ENCODE measurements at places on chromosomes 12 and 14.

- DNase-seq = no peak
Measured at GRCh38 chr12:55142669-55143565, 16.7 kb downstream of the OR9K2 start.

DNA sequence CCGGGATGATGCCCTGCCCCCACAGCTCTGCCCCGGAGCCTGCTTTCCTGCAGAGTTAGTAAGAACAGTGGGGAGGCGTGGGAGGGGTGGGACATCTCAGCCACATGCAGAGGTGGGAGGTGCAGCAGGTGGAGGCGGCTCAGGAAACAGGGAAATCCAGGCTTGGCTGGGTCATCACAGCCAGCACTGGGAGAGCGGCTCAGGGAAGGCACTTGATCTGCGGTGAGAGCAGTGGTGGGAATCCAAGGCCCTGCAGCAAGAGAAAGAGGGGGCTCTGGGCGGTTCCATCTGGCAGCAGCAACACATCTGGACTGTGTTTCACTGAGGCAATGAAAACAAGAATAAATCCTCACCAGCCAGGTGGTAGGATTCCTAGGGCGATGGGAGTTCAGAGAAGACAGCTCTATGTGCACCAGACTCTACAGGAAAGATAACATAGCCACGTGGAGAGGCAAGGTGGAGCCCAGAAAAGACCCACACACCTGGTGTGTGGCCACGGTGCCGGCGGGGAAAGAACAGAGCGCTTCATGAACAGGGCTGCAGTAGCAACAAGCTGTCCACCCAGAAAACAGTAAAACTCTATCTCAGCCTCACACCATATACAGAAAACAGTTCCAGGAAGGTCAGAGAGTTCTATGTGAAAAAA lies 57.6 kb downstream of the CCDC85C start:
- no peak for DNase-seq

DNA sequence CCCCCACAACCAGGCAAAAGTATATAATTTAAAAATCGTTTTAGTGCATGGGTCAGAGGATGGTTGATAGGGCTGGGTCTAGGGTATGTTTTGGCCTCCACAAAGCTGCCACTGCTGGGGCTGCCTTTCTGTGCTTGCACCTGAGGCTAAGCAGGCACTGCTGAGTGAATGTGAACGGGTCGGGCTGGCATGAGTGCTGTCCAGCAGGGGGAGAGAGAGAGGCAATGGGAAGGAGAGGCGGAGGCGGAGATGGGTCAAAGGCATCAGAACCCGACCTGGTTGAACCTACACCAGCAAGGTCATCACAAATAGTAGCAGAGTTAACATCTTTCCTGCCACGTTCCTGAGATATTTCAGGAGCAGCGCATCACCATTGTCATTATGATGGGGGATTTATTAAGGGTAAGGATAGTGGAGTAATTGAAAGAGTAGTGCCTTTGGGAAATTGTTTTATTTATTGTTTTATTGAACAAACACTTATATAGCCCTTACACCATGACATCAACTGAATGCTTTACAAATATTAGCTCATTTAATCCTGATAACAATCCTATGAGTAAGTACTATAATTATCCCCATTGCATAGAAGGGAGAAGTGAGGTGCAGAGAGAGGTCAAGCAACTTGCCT lies 5.8 kb upstream of the NRXN3 start:
- no peak for DNase-seq

GRCh38 chr12:128318946-128319345 lies 52.0 kb downstream of the TMEM132C start:
- no peak for DNase-seq

DNA sequence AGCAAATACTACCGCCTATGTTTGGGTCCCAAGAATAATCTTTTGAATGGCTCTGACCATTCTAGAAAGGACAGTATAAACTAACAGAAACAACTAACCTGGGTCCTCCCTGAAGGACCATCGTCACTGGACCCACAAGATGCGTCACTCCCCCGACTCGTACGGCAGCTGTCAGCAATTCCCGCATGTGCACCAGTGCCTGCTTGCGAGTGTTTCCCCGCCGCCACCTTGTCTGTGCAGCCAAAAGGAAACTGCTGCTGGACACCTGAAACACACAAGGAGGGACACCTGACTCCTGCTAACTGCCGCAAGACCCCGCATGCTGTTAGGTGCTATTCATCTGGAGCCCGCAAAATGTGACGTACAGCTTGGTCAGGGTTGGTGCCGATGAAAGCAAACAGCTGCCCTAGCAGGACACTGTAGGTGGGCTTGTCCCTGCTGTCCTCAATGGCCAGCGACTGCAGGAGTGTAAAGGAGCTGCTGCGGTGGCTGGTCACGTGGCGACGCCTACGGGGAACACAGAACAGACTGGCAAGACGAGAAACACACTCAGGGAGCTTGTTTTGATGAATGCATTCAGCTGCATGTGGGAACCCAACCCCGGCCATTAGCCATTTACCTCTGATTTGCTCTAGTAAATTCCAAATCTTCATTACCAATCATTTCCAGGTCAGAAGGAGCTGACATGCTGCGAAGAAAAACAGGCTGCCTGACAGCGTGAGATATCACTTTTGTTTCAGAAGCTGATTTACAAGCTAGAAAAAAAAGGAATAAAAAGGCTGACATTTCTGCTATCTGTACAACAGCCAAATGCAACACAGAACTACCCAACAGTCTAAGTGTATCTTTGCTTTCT lies 118.1 kb downstream of the TRAFD1 start:
- DNase-seq = no peak

- no peak for DNase-seq
Measured at GRCh38 chr12:26699237-26699636, 133.8 kb downstream of the ITPR2 start.

- DNase-seq = no peak
Measured at GRCh38 chr14:65193916-65194590, 91.7 kb upstream of the MAX start.

- DNase-seq = no peak
Measured at GRCh38 chr12:118813778-118814357, 167.5 kb upstream of the SRRM4 start.

GRCh38 chr12:78617683-78618082 lies 246.9 kb upstream of the SYT1 start:
- no peak for DNase-seq

- no peak for DNase-seq
Measured at GRCh38 chr14:64937821-64938193, 4.7 kb downstream of the GPX2 start.

DNA sequence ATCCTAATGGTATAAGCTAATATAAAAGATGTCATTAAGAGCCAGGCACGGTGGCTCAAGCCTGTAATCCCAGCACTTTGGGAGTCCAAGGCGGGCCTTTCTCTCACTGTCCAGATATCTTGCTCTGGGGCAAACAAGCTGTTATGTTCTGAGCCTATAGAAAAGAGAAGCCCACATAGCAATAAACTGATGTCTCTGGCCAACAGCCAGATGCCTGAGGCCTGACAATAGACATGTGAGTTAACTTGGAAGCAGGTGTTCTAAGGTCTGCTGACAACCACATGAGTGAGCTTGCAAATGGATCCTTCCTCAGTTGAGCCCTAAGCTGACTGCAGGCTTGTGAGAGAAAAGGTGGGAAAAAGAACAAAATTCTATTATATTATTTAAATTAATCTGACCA lies 25.0 kb downstream of the YAF2 start:
- DNase-seq = no peak

GRCh38 chr14:71625891-71626701 lies 306.1 kb upstream of the RGS6 start:
- no peak for DNase-seq

DNA sequence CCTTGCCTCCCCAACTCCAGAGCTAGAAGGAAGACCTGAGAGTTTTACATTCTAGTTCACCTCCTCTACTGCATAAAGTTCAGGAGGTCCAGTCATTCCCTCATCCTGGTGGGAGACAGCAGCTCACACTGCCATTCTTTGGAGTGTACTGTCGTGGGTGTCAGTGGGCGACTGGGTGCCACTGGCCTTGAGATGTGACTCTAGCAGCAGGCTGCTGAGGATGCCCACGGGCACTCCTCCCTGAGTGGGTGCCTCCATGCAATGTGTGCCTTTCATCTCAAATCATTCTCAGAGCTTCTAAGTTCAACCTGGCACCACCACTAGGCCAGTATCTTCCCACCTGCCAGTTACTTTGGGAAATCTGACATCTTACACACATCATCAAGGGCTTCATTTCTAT lies 12.5 kb downstream of the RFX4 start:
- no peak for DNase-seq

DNA sequence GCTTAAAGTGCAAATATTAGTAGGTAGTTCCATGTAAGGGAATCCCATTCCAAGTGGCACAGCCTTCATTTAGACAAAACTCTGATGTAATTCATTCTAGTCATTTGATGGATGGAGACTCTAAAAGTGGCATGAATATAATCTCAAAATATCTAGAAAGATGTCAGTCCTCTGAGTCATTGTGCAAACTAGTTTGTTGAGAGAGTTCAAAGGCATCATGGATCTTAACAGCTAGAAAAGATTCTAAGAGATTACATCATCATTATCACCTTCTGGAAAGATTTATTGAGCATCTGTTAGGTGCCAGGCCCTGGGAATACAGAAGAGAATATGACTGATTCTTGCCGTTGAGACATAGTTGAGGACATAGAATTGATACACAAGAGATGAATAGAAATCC lies 30.7 kb downstream of the CRADD start:
- no peak for DNase-seq

DNA sequence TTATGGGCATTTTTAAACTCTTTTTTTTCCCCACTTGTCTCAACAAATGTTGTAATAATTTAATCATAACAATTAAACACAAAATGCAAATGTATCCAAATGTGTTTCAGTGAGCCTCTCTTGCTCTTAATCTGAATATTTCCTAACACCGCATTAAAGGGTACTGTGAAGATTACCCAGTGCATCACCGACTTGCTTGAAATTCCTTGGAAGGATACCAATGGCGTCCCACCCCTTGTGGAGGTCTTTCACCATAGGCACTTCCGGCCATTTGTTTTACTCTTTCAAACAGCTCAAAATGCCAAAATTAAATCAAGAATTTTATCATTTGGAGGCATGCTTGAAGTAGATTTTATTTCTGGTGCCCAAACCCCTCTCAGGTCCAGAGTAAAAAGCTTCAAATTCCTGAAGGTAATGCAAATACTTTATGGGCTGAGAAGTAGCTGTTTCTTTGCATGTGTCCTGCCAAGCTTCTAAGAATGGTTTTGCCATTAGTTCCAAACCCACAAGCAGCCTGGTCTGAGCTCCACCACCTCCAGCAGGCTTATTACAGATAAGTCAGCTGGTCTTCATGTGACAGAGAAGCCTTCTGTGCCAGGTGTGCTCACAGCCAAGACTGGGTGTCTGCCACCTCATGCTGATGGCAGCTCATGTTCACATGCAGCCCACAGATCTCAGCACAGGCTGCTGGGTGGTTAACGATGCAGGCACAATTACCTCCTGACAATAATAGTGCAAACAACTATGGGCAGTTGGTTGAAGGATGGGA lies 16.4 kb upstream of the NUDT4 start:
- no peak for DNase-seq

GRCh38 chr14:42057111-42057510 lies 450.4 kb downstream of the LRFN5 start:
- DNase-seq = no peak

DNA sequence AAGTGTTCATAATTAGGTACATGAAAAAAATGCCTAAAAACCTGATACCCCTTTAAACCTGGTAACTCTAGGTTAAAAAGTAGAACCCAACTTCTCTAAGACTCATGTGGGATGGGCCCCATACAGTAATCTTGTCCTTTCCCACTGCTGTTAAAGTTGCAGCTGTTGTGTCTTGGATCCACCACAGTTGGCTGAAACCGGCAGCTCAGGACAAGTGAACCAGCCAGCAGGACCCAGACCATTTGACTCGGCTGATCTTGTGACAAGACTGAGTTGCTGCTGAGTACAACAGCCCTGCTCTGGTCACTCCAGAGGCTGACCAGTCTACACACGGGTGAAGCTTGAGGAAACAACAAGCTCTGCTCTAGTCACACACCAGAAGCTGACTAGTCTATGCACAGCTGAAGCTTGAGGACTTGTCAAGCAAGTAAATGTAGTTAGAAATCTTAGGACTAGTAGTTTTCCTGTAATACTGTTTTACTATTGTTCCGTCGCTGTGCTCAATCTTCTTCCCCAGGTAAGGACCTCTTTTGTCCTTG lies 60.6 kb downstream of the DHRS2 start:
- DNase-seq = no peak

- DNase-seq = no peak
Measured at GRCh38 chr14:77071938-77072388, 26.1 kb upstream of the CIPC start.

GRCh38 chr14:29220566-29220965 lies 454.0 kb downstream of the FOXG1 start:
- no peak for DNase-seq

- no peak for DNase-seq
Measured at GRCh38 chr12:79775355-79776027, 84.7 kb upstream of the PAWR start.

DNA sequence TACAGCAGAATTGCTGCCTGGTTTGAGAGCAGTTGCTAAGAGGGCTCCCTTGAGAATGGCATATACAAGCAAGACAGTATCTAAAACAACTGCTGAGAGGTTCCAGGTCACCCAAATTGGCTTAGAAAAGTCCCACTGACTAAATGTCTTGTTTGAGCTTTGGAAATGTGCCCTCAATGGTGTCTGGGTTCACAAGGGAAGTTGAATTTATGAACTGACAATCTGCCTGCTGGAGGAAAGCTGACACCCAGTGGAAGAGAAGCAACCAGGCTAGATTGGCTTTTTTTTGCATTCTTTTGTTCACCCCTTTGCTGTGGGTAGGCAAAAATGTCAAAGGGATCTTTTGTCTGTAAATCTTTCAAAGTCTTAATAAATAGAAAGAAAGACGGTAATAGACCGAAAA lies 44.6 kb upstream of the NPFF start:
- no peak for DNase-seq

DNA sequence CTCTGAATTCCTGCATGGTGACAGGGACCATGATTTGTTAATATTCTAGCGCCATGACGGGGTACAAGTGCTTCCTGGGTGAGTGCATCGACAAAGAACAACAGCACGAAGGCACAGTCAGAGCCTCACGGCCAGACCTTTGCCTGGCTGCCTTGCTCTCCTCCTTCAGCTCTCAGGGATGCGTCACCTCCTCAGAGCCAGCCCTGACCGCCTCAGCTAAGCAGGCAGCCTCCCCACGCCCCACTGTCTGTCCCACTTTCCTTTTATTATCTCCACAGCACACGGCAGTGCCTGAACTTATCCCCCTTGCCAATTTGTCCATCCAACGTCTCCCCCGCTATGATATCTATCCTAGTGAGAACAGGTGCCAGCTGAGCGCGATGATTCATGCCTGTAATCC lies 16.5 kb upstream of the FZD10 start:
- no peak for DNase-seq

DNA sequence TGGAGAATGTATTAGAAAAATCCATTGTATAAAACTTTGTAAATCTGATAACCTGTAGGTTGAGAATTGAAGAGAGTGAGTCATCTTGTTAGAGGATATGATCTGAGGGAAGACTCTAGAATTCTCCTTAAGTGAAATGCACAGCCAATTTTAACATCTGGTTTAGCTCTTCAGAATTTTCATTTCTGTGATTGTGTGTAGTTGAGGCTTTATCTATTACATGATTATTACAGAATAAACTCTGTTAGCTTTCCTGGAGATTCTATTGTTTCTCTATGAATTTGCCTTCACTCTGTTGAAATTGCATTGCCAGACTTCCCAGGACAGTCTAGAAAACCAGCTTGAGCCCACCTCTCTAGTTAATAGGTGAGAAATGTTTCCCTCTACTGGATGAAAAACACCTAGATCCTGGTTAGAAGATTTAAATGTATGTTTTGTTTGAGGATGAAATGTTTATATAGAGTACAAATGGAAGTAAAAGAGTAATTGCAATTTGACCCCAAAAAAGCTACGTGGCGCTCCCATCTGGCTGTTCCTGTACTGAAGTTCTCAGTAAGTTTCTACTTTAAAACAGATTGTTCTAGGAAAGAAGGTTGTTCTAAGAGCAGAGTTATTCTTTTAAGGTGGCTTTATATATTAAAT lies 2.9 kb downstream of the NUDT4 start:
- no peak for DNase-seq
